Mesendoderm (in vitro differentiated cells): ENCODE measurements at places on chromosomes 16 and 17.

DNA sequence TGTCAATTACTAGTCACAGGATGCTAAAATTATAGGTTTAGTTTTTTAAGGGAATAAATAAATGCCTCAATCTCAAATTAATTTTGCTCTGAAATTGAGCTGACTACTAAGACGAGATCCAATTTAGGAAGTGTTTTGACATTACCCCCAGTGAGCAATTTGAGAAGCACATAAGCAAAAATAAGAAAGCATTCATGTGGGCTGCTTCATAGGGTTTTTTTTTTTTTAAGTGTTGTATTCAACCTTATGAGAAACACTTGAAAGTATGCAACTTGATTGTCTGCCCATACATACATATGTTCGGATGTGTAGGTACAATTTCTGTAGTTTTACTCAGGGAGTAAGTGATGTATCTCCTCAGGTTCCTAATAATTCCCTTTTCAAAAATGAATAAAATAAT lies 77.6 kb downstream of the PRKCA start:
- no peak for DNase-seq

- peak; percentile 14 for DNase-seq
Measured at GRCh38 chr17:60231234-60231633, 81.5 kb downstream of the CA4 start.

DNA sequence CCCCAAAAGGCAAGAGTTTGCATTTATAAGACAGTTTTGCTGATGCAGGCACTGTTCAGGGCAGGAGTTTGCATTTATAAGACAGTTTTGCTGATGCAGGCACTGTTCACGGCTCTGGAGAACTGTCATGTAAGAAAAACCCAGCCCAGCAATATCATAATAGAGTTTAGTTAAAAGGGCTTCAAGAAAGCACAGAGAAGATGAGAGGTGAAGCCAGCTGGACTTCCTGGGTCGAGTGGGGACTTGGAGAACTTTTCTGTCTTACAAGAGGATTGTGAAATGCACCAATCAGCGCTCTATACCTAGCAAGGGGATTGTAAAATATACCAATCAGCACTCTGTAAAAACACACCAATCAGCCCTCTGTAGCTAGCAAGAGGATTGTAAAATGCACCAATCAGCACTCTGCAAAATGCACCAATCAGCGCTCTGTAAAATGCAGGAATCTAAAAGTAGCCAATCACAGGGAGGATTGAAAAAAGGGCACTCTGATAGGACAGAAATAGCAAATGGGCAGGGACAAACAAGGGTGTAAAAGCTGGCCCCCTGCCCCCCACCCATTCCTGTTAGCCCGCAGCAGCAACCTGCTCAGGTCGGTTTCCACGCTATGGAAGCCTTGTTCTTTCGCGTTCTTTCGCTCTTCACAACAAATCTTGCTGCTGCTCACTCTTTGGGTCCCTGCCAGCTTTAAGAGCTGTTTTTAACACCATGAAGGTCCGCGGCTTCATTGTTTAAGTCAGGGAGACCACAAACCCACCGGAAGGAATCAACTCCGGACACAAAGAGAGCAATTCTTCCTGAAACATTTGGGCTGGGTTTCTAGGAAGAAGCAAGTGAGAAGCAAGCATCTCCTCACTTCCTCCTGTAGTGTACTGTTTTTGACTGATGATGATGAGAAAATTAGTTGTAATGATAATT lies 1.8 kb upstream of the CBX1 start:
- no peak for DNase-seq

GRCh38 chr17:38508954-38509771 lies 80.9 kb downstream of the ARHGAP23 start:
- DNase-seq: peak; percentile 98

DNA sequence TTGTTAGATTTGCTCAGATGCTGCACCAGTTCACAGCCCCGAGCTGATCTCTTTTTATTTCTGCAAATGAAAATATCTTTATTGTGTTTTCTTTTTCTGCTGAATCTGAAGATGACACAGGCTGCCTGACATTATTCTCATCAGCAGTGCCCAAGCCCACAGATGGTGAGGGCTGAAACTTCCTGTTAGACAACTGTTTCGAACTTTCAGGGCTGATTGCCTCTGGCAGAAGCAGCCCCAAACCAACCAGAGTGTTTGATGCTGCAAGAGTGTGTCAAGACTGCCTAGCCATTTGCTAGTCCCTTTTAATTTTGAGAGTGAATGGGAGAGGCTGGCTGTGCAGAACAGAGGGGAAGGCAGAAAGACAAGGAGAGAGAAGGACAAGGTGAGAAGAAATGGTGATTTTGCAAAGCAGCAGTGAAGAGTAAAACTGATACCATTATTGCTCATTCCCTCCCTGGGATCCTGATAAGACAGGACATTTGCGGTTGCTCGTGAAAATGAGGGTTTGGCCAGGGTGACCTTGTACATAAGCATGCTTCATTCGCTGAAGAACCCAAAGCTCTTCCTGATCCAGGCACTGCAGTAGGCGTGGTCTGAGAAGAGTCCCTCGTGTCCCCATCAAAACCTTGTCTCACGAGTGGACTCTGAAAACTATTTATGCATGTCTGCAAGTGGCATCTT lies 77.2 kb downstream of the TMEM114 start:
- DNase-seq: no peak

- no peak for DNase-seq
Measured at GRCh38 chr17:10336393-10336792, 36.4 kb downstream of the MYH13 start.

DNA sequence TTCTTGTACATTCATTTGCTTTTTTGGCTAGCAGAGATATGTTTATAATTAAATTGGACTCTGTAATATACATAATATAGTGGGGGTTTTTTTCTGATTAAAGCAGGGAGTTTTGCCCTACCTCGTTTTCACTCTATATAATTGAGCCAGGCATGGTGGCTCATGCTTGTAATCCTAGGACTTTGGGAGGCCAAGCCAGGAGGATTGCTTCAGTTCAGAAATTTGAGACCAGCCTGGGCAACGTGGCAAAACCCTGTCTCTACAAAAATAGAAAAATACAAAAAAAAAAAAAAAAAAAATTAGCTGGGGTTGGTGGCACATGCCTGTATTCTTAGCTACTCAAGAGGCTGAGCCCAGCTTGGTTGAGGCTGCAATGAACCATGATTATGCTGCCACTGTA lies 42.2 kb downstream of the PAFAH1B1 start:
- DNase-seq: no peak

- DNase-seq: peak; percentile 87
Measured at GRCh38 chr16:2980227-2981176, at the start of gene PKMYT1. Gene PKMYT1 (minus strand): TSS chr16:2980446. CDS start chr16:2979657, 789 bp downstream.
